ENCODE measurements at places on chromosomes 12 and 14.

DNA sequence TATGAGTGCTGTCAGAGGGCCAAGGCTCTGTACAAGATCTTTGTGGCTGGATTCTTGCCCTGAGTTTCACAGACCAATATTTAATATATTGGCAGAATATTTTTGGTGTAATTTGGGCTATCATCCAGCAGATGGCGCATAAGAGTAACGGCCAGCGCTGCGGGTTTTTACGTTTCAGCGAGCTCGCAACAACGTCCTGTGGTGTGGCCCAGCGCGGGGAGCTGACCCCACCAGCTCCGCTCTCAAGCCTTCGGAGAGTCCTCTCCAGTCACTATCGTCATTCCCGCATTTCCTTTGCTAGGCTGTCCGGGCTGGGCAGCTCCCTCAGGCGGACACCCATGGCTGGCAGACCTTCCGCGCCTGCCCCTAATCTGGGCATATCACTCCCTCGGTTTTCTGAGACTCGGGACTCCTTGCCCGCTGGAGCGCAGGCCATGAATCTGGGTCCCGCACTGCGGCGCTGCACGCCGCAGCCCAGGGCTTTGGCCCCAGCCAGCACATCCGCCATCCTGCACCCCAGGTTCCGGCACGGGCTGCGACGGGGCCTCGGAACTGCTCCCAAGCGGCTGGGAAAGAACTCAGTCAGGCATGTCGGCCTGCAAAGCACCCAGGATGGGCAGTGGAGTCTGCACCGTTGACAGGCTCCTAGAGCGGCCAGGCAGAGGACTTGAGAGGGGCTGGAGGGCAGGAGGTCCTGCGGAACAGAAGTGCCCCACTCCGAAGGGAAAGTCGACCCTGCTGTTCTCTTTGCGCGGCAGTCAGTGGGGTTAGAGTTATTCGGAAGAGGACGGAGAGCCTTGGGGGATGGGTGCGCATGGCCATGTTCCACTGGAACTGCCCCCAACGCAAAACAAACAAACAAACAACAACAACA lies 18.4 kb downstream of the OLR1 start:
- peak; percentile 72 for DNase-seq

DNA sequence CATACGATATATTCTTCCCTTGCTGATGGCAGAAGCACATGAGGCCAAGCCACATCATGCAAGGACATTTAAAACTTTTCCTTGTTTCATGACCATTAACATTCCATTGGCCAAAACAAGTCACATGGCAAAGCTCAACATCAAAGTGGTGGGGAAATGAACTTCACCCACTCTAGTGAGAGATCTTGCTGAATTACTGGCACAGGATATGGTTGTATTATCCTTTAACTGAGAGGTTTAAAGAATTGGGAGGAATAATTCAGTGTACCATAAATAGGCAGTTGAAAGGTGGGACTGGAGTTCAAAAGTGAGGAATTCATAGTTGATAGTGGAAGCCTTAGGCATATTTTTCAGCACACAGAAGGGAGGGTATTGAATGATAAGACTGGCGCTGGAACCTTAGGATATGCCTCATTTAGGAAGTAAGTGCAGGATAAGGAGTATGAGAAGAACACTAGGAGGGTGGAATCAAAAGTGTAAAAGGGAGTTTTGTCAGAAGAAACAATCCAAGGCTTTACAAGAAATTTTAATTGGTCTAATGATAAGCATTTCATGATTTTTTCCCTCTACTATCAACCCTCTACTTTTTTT lies 398.8 kb downstream of the C12orf75 start:
- no peak for DNase-seq

DNA sequence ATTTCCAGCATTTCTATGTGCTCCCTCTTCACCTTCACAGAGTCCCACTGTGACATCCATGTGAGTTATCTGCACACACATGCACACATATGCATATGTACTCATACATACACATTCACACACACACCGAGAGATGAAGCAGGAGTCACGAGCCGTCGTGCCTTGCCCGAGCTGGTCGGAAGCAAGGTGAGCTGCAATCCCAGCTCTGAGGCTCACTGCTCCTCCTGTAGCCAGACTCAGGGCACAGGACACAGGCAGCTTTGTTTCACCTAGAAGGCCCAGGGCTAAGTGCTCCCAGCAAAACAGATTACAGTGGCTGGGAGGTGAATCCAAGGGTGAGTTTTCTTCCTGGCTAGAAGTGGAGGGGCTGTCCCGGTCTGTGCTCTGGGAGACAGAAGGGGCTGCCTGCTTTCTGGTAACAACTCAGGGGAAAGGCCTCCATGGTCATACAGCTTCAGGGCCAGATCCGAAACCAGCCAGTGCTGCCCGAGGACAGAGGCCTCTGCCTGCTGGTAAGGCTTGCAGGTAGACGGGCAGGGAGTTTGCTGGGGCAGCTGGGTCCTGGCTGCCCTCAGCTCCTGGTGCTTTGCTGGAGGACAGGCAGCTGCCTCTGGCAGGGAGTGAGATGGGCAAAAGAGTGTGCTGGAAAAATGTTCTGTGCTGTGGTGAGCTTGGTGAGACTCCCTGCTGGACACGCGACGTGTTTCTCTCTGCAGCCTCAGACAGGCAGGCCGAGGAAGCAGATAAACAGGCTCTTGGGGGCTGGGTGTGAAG lies 123.7 kb downstream of the CRACR2A start:
- DNase-seq, result no peak

GRCh38 chr12:127559349-127560040 lies 707.5 kb upstream of the TMEM132C start:
- DNase-seq, result no peak

DNA sequence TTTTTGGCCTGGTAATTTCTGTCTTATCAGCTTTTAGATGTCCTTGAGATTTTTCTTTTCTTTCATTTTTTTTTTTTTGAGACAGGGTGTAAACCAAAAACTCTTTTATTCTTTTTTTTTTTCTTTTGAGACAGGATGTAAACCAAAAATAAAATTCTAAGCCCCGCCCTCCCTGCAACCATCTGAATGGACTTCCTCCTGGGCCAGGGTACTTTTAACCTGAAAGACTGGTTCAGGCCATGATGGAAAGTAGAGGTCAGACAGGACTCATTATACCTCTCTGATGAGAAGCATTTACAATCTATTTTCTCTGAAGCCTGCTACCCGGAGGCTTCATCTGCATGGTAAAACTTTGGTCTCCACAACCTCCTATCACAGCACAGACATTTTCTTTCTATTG lies 33.5 kb upstream of the TCL1B start:
- no peak for DNase-seq

DNA sequence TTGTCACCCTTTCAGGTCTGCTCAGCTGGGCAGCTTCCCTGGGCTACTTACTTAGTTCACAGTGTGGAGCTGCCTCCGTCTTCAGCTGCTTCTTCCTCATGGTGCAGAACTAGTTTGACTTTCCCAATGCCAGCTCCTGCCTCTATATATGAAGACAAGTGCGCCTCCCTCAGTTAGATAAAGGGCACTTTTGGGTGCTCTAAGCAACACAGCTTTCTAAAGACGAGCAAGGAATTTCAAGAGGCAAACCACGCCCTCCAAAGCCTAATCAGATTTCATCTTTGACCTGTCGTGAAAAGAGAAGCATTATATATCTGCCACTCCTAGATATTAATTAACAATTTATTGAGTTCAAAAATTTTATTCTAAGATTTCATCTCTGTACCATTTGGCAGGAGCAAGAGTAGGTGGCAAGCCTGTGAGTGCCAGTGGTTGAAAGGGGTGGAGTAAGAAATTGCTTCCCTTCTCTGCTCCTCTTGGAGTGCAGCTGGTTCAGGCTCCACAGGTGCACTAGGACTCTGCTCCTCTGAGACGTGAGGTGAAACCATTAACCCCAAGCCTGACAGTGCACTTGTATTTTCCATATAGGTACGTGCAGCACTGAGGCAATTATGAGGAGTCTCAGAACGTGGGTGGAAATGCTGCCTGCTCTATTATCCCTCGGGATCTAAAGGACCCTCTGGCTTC lies 2.1 kb upstream of the SLC11A2 start:
- DNase-seq, result no peak

DNA sequence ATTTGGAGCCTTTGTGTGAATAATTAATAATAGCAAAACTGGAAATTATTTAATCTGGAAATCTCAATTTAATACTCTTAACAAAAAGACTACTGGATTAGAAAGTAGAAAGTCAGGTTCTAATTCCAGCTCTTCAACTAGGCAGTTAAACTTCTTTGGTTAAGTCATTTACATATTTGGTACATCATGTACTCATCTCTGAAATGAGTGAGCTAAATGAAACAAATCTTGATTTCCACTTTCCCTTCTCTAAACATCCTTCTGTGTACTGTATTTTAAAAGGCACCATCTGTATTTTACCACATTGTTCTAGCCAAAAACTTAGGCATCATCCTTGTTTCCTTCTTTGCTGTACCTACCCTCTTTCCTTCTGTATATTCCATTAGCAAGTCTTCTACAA lies 26.9 kb downstream of the CRADD start:
- DNase-seq, result no peak

- no peak for DNase-seq
Observed at GRCh38 chr14:75896341-75896740, 85.5 kb downstream of the TGFB3 start.

- no peak for DNase-seq
Observed at GRCh38 chr14:69005432-69006148, 26.5 kb upstream of the ACTN1 start.

DNA sequence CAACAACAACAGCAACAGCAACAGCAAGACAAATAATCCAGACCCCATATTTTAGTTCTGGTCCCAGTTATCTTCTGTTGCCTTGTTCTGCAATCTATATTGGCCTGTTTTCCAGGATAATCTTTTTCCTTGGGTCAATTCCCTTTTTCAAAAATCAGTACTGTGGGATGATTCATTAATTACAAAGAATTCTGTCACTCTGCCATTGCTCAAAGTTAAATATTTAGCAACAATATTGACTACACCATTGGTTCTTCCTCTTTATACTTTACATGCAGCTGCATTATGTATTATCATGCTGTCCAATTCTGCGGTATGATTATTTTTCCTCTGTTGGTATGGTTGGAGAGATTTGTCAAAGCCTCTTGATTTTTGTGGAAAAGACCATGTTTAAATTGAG lies 10.1 kb upstream of the GALNT8 start:
- no peak for DNase-seq

- no peak for DNase-seq
Observed at GRCh38 chr14:49160983-49161382, 425.2 kb downstream of the RPS29 start.

- no peak for DNase-seq
Observed at GRCh38 chr12:101287357-101287756, 7.5 kb downstream of the UTP20 start.

DNA sequence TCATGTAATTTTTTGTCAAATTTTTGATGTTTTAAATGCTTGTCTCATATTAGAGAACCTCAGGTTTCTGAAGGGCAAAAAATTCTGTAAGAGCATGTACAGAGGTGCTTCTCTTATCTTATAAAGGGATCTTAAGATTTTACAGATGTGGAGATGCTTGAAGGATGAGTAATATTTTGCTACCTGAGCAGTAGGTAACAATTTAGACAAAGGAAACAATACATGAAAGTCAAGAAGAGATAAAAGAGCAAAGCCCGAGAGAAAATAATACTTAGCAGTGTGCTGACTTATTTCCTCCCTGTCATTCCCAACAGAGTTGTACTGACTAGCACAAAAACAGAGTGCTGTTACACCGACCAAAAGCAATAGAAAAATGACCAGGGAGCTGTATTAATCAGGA lies 98.1 kb upstream of the PTPRR start:
- DNase-seq, result no peak

- no peak for DNase-seq
Observed at GRCh38 chr14:91056361-91056760, 4.1 kb downstream of the RPS6KA5 start.

DNA sequence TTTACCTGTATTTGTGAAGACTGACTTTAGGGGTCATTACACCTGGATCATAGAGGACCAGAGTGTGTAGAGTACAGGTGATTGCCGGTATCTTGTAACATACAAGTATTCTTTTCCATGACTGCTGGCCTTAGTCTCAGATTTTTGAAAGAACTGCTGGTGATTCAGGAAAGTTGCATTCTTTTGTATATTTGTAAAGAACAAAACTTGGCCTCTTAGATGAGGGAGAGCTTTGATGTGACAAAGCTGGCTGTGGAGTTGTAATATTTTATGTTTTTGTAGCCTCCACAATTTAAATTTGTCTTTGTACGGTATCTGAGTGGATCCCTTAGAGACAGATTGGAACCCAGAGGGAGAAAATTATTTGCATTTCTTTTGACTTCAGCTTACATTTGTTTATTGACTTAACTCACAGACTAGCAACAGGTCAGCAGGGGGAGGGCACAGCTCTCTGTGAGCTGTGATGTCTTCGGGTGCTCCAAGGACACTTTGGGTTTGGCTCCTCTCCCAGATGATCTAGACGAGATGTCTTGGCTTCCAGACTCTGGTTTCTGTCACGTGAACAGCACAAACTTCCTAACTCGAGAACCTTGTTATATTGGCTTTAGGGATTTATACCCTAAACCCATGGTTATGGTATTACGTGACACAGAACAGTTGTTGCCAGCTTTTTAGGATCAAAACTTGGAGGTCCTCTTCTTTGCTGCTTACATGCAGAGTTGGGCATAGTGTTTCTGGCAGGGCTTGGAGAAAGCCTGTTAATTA lies 65.9 kb downstream of the DAAM1 start:
- no peak for DNase-seq

GRCh38 chr12:15801770-15802744 lies 12.9 kb upstream of the EPS8 start:
- DNase-seq, result no peak

GRCh38 chr12:118337194-118337838 lies 35.4 kb downstream of the TAOK3 start:
- DNase-seq, result no peak

- no peak for DNase-seq
Observed at GRCh38 chr12:116604951-116605641, 45.9 kb downstream of the MAP1LC3B2 start.

DNA sequence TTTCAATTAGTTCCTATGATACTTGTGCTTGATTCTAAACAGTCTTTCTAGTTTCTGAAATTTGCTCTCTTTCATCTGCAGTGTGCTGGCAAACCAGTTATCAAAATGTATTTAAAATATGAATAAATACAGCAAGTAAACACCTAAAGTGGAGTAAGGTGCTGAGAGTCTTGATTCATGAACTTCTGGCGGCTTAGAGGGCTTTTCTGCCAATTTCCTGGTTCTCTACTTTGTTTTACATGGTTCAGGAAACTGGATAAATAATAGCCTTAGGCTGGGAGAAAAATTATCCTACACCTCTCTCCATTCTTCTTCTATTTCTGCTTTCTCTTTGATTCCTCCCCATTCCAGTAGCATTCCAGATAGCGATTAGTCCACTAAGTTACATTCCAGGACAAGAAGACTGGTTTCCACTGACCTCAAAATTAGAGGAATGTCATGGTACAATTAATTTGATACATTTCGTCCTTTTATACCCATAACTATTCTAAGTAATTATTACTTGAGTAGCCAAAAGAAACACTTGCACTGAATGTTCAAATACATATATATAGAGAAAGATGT lies 14.9 kb downstream of the ATP2B1 start:
- DNase-seq, result no peak

GRCh38 chr14:94486883-94487282 lies 10.9 kb upstream of the SERPINA9 start:
- no peak for DNase-seq
